T follicular helper cell (primary cell): ENCODE measurements at places on chromosomes 3 and 15.

DNA sequence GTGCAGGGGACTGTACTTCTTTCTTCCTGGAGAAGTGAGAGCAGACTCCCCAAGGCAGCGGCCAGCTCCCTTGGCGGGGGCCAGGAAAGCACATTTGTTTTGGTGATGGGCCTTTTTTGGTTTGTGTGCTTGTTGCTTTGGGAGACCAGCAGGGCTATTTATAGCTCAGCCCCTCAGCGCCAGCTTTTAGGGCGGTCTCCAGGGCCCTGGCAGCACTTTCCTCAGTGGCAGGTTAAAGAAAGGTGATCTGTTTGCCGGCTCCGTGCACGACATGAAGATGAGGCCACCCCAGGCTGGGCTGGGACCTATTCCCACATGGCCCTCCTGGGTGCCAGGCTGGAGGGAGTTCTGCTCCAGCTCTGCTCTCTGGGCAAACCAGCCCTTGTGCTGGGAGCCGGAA is 21.8 kb downstream of the SLC6A11 start:
- DNase-seq = no peak

DNA sequence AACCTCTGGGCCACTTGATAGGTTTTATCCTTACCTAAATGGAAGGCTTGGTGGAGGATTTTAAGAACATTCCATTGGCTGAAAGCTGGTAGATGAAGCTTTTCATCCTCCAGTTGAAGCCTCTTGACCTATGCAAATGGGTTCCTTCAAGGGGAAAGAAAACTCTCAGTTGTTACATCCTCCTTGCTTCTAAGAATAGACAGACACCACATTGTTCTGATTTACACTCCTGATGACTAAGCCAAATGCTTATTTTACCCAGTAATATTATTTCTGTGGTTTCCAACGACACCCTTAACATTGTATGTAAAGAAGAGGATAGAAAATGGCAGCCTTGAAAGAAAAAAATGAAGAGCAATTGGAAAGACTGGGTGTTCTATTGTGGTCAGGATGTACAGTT is 480.5 kb downstream of the OTOL1 start:
- DNase-seq = no peak

GRCh38 chr15:52734329-52734728 is 55.1 kb upstream of the ATOSA start:
- no peak for DNase-seq

GRCh38 chr3:43246976-43247375 is 39.4 kb upstream of the SNRK start:
- no peak for DNase-seq

GRCh38 chr15:64681424-64682024 is 93.9 kb downstream of the RBPMS2 start:
- DNase-seq = no peak

DNA sequence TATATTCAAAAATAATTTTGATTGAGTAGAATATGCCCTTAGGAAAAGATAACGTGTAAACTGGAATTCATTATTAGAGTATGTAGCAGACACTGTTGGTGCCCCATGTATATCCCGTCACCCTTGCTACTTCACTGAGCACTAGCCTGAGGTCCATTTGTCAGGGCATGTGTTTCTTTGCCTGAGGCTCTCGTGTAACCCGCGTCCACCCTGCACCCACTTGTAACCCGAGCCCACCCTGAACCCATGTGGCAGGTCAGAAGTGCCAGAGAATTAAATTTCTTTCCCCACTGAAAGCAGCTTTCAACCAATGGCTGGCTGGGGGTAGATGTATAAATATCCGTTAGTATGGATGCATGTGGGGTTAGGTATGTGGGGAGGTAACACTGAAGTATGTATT is 474.2 kb upstream of the ZNF385D start:
- DNase-seq = no peak

- DNase-seq = no peak
Measured at GRCh38 chr15:59998950-59999611, 5.0 kb upstream of the FOXB1 start.

GRCh38 chr3:172448661-172449465 is 607 bp upstream of the GHSR start:
- no peak for DNase-seq

DNA sequence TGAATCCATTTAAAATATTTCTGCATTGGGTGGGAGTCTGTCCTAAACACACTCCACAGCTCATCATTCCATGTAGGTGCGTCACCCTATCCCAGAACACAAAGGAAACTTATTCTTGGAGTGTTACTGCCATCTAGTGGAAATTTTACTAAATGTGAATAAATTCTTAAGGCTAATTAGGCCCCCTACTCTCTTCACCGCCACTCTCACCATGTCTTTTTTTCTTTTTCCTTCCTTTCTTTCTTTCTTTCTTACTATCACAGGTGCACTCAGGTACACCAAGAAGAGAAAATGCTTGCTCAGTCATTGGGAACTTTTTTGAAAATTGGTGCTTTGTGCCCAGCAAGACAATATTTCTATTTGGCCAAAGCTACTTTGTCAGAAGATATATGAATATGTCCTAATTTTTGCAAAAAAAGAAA is 26.4 kb upstream of the ATP8B4 start:
- no peak for DNase-seq

DNA sequence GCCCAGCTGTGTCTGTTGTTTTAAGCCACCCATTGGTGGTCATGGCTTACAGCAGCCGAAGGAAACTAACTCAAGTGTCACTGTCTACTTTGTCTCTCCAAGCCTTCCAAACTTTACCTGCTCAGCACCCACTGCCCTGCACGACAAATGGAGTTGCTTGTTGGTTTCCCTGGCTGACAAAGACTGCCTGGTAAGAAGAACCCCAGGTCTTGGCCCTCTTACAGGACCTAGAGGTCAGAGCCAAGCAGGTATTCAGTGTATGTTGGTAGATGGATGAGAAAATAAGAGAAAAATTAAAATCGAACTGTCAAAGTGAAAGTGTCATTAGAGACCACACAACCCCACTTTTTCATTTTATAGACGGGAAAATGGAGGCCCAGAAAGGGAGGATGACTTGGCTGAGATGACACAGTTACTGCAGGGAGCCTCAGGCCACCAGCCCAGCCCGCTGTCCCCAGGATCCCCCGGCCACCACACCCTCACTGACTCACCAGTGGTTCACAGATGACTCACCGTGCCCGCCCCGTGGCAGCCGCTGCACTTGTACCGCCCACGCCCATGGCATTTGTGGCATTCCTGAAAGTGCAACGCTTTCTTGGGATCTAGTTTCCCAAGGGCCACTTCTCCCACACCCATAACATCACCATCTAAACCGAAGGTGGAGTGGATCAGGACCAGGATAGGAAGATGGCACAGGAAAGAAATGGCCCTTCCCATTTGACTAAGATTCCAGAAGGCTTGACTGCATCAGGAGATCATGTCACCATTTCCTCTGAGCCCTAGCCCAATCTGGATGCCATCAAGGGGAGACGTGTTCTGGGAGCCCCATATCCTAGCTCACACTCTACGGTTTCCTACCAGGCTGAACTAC is 15.2 kb downstream of the SSUH2 start:
- DNase-seq = no peak

DNA sequence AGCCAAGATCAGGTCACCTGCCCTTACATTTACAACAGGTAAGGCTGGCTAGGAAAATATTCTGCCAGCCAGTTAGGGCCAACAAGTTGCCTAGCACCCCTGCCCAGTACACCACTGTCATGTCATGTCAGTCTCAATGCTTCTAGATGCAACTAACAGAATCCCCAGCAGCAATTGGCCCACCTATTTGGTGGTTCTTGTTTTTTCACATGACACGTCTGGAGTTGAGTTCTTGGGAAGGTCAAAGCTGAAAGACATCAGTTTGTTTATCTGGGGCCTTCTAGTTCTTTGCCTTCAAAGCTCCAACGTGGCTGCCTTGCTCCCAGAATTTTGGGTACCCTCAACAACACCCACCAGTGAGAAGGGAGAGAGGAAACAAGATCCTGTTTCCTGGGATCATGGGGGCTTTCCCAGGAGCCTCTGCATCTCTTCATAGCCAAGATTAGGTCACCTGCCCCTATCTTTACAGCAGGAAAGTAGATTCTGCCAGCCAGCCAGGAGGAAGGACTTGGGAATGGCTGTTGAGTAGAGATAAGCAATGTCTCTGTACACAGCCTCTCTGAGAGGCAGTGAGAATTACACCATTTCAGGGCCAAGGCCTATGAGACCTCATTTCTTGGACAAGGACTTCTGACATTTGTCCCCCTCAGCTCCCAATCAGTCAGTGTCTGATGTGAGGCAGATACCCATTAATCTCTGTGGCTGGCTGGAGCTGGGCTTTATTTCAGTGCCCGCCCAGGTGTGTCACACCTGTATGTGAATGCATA is 8.6 kb downstream of the GPX1 start:
- no peak for DNase-seq
